ENCODE measurements at places on chromosomes 6 and 20.

GRCh38 chr6:148617530-148617929 is 129.3 kb upstream of the UST start:
- ATAC-seq: no peak

- no peak for ATAC-seq
Observed at GRCh38 chr6:149095842-149096241, 221.7 kb upstream of the TAB2 start.

DNA sequence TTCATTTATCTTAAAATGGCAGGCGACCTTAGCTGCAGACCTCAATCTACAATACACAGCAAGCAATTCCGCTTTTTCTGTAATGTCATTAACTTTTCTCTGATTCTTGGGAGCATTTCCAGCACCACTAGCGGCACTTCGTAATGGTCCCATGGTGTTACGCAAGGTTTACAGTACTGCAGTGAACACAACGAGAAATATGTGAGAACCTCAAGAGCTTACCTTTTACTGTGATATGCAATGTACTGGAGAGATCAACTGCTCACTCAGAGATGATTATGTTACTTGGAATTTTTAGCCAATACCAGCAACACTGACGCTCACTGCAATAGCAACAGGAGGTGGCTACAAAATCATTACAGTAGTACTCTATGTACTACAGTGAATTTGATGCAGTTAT is 2.8 kb upstream of the CEP43 start:
- no peak for ATAC-seq

- ATAC-seq: no peak
Observed at GRCh38 chr6:64732888-64733287, 974.1 kb downstream of the EYS start.

GRCh38 chr6:94859924-94860323 is 717.4 kb upstream of the MANEA start:
- no peak for ATAC-seq

- no peak for ATAC-seq
Observed at GRCh38 chr20:11304795-11305194, 612.9 kb upstream of the BTBD3 start.
